ENCODE measurements at places on chromosomes 13 and 19.
A peak's percentile ranks its signal among the peaks of the same experiment; 100 is the strongest.

- DNase-seq: no peak
Observed at GRCh38 chr13:92547266-92547665, 679.3 kb upstream of the GPC6 start.

DNA sequence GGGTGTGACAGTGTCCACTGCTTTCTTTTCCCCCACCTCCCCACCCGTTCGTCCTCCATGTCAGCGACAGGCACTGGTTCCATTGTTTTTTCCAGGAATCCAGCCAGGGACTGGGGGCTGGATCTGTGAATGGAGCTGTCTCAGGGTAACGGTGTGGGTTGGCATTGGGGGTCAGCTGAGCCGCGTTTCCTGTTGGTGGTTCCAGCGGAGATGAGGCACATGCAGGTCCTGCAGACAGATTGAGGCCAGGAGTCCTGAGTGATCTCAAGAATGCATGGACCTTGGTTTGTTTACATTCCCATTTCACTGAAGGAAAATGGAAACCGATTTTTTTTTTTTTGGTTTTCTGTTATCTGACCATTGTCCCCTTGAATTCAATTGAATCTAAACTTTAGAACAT is 303.9 kb downstream of the FGF9 start:
- no peak for DNase-seq

DNA sequence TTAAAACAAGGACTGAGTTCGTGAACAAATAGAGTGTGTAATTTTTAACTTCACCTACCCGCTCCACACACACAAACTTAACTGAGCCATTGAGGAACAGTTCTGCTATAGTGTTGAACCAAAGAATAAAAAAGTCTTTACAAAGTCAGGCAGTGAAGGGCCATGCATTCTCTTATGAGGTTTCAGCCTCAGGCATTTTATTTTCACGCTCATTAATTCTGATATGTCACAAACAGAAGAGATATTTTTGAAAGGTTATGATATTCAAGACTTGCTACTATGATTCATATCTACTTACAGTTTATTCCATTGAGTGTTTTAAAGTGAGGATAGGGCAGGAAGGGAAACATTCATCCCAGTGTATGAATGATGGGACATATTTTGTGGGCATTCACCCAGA is 282.2 kb downstream of the SLITRK5 start:
- no peak for DNase-seq

- DNase-seq: no peak
Observed at GRCh38 chr13:61664801-61665705, 249.4 kb upstream of the PCDH20 start.

DNA sequence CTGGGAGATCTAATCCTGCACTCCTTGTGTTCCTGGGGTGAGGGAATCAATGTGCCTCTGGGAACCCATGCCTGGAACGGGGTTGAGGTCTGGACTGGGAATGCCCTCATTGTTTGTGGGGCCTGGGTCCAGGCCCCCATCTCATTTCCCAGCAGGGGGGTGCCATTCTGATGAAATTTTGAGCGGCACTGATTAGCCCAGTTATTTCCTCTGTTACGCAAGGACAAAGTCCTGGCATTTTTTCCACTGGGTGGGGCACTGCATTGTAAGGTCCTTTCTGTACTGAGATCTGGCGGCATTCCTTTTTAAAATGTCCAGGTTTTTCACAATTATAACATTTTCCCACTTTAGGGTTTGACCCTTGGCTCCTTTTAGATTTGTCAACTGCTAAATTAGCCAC is 14.8 kb downstream of the FPR3 start:
- DNase-seq: peak; percentile 90

GRCh38 chr13:100173203-100173602 is 84.3 kb downstream of the PCCA start:
- DNase-seq: no peak

- DNase-seq: no peak
Observed at GRCh38 chr13:37379841-37380240, 218.7 kb downstream of the POSTN start.

DNA sequence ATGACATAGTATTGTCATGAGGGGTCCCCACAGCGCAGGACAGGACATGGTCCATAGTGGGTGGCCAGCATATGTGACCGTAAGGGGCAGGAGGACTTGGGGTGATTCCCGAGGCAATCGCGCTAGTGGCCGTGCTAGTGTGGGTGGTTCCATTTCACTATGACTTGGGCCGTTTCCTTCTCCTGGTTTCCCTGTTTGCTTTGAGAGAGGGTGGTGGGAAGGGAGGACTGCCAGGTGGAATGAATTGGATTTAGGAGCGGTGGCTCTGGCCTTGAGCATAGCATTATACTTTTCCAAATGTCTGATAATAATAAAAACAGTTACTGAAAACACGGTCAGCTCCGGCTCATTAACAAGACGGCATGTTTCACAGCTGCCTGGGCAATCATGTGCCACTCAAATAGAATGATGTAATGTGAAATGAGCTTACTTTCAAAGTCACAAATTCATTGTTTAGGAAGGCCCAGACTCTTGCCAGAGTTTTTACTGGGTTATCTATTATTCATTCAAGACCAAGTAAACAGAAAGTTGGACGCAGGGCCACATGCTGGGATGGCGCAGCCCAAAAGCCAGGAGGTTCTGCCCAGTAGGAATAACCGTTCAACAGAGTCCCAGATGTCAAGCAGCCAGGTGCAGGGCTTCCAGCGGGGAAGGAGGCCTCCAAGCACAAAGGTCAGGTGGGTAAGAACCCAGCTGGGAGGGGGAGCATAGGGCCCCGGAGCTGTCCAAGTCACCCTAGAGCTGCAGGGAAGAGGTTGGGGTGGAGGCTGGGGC is 19.6 kb upstream of the SLC15A1 start:
- no peak for DNase-seq

- no peak for DNase-seq
Observed at GRCh38 chr19:21838646-21839045, 2.7 kb upstream of the ZNF43 start.

DNA sequence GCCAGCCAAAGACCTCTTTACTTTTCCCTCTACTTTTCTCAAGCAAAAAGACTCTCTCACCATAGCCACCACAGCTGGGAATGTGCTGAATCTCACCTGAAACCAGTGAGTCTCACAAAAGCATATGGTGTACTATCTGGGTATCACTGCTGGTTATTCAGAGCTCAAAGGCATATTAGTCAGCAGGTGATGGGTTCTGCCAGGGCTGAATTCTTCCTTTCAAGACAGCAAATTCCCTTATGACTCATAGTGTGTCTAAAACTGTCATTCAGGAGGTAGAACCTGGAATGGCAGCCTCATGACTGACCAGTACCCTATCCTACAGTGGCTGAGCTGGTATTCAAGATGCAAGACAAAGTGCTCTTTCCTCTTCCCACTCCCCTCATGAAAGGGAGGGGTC is 2859.1 kb downstream of the PCDH9 start:
- DNase-seq: no peak

DNA sequence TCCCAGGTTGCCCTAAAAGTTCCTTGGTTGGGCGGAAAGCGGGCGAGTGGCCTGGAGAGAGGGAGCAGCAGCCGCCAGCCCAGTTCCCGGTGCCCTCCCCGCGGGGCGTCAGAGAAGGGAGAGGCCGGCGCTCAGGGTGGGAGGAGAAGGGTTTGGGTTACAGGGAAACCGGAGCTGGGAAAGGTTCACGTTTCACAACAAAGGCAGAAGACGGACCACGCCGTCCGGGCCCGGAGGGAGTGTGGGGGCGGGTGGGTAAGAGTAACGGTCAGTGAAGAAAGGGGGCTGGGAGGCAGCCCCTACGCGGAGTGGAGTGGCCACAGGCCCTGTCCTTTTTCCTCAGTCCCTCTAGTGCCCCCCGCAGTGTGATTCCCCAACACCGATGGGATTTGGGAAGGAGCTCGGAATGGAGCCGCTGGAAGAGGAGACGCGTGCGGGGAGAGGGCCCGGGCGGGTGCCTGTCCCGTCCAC is 1.6 kb downstream of the SIX5 start:
- peak; percentile 95 for DNase-seq

DNA sequence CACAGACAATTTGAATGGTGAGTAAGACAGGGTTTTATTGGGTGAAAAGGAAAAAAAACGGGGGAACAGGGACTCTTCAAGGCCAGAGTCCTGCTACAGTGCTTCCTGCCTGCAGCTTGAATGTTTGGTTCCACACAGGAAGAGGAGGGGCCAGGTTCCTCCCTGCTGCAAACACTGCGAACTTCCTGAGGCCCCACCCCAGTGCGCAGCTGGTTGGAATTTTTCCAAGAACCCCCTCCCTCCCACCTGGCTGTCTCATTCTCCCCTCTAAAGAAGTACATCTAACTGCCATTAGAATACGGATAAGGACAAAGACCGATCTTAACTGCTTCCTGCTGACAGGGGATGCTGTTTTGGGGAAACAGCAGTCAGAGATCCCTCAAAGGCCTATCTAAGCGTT is 184.9 kb downstream of the GGACT start:
- DNase-seq: no peak

GRCh38 chr19:55471266-55471665 is 5.2 kb upstream of the ZNF628 start:
- DNase-seq: no peak

DNA sequence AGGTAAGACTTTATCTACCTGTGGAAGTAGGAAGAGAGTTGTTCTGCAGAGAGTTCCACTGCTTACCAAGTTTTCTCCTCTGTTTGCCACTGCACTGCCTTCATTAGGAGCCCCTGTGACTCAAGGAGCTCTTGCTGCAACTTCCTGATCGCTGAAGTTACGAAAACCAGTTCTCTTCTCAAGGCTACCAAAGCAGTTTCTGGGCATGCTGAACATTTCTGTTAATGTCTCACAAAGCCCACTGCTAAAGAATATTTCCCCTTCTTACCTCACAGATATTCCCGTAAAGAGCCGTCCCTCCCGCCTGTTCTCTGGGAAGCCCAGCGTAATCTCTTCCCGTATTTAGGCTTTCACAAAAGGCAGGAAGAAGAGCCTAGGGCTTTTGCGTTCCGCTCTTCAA is 82.6 kb upstream of the OXGR1 start:
- DNase-seq: no peak

DNA sequence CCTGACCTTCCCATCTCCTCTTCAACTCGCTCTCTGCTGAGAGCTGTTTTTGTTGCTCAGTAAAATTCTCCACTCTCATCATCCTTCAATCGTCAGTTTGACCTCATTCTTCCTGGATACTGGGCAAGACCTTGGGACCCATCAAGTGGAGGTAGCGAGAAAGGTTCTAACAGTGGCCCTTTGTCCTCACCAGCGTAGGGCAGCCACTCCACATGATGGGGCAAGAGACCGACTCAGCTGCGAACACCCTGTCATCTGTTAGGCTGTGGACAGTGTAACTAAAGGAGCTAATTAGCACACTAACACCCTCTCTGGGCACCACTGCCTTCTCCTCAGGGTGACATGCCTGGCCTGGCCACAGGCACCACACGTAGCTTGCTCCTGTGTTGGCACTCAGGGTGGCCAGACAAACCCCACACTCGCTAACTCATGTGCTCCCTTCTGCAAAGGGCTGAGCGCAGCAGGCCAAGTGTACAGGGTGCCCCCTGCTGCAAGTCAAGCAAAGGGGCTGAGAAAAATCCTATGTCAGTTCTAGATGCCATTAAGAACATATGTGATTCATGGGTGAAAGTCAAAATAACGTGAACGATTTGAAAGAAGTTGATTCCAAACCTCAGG is 1216.0 kb downstream of the SLITRK5 start:
- DNase-seq: no peak

GRCh38 chr13:42328672-42329071 is 56.7 kb downstream of the AKAP11 start:
- no peak for DNase-seq

DNA sequence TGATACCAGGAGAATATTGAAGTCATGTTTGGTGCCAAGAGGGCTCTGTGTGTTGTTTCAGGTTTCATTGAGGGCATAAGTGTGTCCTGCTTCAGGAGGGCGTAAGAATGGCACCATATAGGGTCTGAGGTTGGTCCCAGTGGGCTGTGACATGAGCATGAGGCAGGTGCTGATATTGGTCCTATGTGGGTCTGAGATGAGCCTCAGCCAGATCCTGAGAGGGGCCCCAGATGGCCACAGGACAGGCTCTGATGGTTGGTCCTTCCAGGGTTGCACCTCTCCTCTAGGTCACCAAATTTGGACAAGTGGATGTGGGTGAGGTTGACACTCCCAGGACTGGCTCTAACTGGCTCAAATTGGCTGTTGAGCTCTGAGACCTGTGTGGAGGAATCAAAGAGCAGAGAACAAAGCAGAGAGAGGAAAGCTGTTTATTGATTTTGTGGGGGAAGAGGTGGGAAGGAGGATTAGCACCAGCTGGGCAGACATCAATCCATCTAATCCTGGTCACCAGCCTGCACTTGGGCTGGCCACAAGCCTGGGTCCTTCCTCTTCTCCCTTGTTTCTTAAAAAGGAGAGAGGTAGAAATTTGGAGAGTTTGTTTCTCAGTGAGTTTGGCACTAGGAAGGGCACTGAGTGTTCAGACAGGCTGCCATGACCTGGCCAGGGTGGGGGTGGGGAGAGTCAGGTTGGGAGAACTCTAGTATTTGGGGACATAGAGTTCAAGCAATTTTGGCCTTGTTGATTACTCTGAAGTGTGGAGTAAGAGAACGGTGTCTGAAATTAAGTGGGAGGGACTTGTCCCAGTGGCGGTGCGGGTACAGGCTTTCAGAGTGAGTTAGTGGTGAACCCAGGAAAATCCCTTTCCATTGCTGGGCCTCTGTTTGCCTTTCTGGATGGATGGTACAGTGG is 38.7 kb downstream of the CYP2B6 start:
- no peak for DNase-seq

GRCh38 chr13:73000027-73000674 is 58.7 kb upstream of the KLF5 start:
- DNase-seq: no peak

DNA sequence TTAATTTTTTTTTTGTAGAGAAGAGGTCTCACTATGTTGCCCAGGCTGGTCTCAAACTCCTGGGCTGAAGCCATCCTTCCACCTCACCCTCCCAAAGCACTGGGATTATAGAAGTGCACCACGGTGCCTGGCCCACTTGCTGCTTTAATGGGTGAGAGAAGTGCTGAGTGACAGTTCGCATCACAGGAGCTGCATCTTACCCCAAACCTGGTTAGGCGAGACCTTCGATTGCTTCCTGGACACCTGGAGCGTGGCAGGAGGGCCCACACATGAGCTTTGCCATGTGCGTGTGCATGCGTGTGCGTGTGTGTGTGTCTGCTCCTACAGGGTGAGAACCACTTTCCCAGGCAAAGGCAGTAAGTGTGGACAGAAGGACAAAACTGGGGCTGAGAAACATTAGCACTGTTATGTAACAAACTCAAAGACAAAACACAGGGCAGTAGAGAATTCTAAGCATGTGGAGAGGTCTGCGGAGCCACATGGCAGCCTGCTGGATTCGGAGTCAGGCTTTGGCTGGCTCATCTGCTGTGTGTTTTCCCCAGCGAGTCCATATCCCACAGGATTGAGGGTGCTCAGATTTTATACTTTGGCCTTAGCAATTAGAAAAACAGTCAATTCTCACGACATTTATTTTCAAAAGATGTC is 11.7 kb upstream of the MTIF3 start:
- DNase-seq: no peak
